ENCODE measurements at places on chromosomes 3 and 15.
A peak's percentile ranks its signal among the peaks of the same experiment; 100 is the strongest.

DNA sequence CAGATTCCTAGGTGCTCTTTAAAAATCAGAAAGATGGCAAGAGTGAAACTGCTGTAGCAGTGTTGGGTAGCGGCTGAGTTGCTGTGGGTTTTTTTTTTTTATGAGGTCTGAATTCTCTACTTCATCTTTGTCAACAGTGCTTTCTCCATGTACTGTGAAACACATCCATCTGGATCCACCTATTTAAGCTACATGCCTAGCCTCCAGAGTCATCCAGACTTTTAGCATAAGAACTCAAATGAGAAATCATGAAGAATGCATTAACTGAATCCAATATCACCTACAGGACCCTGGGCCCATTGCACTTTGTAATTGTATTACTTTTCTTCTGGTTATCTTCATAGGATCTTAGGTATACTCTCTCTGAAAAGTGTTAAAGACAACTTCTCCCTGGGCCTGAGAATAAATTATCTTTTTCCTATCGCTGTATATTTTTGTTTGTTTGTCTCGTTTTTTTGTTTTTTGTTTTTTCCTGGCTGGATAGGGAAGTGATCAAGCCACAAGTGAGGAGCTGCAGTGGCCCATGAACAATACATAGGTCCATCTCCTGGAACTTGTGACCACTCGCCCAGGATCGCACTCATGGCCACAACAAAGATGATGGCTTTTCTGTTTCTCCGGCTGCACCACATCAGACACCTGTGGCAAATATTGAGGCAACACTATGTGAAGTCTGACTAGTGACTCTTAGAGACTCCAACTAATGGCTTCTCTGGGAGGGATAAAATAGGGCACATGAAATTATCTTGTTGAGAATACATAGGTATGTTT lies 609.9 kb upstream of the AGTR1 start:
- no peak for DNase-seq

DNA sequence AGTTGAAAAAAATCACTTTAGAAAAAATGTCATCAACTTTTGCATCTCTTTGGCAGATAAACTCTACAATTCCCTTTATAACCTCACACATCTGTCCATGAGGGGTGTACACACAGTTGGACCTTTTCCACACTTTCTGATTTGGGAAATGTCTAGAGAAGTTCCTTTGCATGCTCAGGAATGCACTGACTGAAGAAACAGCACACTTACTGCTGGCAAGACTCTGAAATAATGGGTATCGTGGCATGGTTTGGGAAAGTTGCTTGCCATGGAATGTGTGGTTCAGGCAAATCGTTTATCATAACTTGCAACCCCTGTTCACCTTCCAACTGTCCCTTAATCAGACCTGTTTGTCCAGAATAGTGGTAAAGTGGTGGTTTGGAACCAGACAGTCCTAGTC lies 135.3 kb upstream of the TGFBR2 start:
- no peak for DNase-seq

DNA sequence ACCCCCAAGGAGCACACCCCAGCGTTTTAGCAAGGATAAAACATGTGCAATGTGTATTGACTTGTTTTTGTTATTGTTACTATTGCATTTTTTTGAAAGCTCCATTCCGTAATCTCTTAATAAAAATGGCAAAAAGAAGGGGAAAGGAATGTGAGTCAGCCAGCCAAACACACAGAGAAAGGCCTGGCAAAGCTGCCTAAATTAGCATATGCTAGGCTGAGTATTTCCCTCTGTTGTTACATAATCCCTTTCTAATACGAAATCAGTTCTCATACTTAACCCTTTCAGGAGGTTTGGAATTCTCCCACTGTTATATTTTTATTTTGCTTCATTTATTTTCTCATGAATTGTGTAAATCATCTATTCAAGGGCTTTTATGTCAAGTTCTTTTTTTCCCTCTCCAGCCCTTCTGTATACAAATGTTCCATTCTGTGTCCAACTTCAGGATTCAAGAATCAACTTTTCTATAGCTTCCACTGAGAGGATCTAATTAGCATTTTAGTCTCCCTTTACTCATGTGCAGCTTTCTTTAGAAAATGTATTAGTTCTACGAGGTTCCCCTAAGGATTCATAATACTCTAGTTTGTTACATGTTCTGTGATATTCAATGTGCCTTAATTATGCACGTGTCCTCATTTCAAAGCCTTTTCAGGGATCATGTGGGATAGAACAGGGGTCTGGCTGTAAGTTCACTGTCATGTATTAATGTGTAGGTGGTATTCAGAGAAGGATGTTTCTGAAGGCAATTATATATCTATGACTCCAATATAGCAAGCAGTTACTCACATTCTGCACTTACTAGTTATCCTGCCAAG lies 9.2 kb downstream of the CADM2 start:
- no peak for DNase-seq

DNA sequence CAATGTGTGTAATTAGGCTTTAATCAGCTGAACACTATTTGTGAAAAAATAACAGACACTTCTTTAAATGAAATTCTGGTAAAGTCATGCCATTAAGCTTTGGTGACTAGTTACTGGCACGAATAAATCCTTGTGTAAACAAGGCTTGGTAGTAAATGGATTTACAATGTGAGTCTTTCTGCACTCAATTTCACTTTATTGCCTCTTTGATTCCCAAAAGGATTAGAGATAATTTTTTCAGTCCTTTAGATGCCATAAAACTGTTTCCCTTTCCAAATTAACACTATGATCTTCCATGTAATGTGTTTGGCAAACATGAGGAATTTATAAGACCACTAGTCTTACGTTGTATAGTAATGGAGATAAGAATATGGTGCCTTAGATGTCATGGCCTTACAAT lies 339.5 kb upstream of the DNAJC19 start:
- DNase-seq = no peak

DNA sequence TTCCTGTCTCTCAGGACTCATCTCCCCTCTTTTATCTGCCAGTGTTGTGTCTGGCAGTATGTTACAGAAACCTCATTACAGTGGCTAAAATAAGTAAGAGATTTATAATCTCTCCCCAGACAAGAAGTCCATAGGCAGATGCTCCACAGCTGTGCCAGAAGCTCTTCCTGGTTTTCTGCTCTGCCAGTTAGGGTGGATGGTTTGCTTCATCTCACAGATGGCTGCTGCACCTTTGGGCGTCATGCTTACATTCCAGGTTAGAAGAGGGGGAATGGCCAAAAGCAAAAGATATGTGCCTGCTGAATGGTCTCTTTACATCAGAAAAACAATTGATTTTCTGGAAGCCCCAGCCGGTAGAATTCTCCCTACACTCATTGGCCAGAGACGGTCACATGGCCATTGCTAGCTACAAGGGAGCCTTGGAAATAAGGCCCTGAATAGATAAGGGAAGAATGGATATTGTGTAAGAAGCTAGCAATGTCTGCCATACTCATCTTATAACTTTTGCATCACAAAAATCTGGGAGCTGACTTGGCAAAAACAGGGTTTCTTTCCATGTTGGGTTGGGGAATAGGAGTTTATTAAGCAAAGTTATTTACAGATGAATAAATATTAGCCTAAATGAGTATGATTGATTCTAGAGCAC lies 91.1 kb downstream of the PDCD6IP start:
- DNase-seq = no peak

DNA sequence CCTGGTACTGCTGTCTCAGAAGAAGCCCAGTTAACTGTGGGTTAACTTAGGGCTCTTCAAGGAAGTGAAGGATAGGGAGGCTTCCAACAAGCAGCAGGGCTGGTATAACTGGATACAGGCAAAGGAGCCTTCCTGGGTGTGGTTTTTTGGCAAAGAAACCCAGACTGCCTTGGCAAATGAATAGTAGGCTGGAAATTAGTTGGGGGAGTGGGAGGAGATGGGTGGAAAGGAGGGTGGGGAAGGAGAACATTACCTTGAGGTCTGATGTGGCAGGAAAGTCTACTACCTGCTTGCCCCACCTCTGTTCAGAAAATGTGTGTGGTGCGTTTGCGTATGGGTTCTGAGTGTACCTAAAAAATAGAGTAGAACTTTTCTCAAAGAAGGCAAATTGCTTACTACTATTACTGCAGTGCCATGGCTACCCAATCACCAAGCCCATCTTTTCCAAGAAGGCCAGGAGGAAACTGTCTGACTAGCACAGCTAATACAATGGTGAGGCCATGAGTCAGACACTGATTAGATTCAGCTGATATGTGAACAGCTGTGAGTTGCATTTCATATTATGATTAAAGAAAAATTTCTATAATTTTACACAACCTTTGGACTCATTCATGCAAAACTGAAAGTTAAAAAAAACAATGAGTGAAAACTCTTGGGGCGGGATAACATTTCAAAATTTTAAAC lies 55.2 kb downstream of the SPTSSB start:
- DNase-seq = no peak

DNA sequence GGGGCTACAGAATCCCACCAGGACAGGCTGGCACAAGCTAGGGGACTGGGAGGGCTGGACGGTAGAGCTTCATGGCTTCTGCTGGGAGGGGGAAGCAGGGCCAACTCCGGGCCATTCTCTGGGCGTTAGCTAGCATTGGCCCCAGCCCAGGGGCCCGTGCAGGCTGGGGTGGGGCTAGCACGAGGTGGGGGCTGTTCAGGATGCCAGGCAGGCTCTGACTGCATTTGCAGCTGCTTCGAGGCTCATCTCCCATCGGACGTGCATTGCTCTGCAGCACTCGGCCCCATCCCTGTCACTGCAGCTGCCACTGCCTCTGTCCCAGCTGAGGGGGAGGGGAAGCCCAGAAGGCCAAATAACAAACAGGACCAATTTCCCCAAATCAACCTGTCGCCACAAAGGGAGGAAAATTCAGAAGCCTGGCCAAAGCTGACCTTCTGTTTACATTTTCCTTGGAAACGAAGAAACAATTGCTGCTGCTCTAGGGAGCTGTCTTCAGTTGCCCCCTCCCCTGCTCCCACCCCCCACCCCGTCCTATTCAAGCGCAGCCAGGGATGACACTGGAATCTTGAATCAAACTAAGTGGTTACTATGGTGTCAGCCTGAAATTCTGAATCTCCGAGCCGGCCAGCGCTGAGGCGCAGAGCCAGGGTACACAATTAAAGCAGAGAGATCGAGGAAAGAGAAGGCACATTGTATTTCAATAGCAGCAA lies 138.8 kb upstream of the PRR20G start:
- DNase-seq = no peak

GRCh38 chr15:38069511-38070011 lies 135.1 kb downstream of the TMCO5A start:
- DNase-seq = no peak

- no peak for DNase-seq
Observed at GRCh38 chr3:114221165-114221880, 16.1 kb downstream of the ZNF80 start.

GRCh38 chr3:157117206-157117605 lies 42.7 kb downstream of the CCNL1 start:
- DNase-seq = no peak

DNA sequence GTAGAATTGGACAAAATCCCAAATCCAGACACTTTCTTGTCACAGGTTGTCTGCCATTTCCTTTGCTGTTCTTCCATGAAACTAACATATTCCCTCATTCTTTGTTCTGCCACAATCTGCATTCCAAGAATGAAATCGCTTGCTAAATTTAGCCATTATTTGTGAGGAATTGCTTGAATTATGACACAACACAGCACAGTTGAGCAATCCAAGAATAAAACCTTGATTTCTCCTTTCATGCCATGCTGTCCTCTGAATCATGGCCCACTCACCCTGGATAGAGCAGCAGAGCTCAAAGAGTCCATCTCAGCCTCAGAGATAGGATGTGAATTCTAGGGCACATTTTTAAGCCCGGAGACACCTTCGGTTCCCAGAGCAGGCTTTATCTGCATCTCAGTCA lies 35.2 kb upstream of the GREM1 start:
- no peak for DNase-seq

GRCh38 chr3:141643391-141643790 lies 94.7 kb upstream of the RNF7 start:
- DNase-seq = no peak

DNA sequence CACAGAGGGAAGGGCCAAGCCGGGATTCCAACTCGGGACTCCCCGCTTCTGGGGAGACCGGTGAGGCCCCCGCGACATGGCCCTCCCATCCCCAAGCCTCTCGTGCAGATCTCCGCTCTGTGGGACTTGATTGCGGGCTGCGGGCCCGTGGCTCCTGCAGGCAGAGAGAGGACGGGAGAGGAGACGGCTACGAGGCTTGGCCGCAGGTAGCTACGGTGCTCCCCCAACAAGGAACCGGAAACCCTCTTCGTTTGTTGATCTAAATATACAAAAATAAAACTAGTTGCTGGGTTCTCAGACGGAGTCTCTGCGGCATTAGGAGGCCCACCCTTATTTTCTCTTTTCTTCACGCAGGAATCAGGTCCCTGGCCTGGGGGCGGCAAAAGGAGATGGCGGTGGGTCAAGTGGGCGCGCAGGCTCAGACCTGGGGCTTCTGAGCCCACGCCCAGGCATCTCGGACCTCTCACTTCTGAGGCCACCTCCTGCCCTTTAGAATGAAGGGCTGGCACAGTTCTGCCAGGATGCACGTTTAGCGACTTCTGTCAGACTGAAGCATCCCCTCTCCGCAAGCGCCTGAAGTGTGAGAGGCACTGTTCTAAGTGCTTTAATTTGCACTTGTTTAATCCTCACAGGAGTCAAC lies 10.9 kb downstream of the GNB5 start:
- peak; percentile 36 for DNase-seq

DNA sequence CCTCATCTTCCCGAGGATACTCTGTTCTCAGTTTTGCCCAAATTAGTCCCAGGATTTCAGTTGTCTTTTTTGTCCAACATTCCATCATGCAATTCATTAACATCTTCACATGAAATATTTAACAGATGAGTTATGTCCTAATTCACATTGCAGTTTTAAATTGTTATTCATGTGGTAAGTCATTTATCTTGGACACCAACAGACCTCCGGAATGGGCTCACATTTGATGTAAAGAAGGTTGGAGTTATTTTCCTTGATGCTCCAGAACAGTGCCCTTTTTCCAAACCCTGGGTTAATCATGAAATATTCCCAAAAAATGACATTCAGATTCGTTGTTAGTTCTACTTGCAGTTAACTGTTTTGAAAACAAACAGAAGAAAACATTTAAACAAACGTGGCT lies 32.8 kb upstream of the LRTM1 start:
- DNase-seq = no peak
